Naive thymus-derived CD4-positive, alpha-beta T cell (primary cell): ENCODE measurements at places on chromosomes 11 and 22. TPM values are rescaled to one million over a fixed set of nuclear protein-coding genes. Genes with fewer than 3 reads are reported as not detected.

- no peak for DNase-seq
These were observed 45.6 kb downstream of the SMCO4 start for GRCh38 chr11:93497596-93497995.

GRCh38 chr11:62546244-62546928 lies at the start of gene AHNAK:
Gene AHNAK (minus strand): TSS chr11:62546806. CDS start chr11:62536098, 10,708 bp downstream.
- DNase-seq = peak; percentile 74

DNA sequence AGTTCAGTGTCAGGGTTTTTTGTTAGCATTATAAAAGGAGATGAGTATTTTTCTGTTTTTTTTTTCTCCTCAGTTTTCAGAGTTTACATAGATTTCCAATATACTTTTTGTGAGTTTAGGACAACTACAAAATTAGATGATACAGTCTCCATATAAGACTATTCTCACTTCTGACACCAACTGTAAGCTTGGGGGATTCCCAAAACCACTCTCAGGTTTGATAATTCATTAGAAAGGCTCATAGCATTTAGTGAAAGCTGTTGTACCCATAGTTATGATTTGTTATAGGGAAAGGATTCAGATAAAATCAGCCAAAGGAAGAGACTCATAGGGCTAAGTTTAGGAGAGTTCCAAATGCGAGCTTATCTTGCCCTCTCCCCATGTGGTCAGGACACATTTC lies 24.1 kb downstream of the CUL5 start:
- no peak for DNase-seq

DNA sequence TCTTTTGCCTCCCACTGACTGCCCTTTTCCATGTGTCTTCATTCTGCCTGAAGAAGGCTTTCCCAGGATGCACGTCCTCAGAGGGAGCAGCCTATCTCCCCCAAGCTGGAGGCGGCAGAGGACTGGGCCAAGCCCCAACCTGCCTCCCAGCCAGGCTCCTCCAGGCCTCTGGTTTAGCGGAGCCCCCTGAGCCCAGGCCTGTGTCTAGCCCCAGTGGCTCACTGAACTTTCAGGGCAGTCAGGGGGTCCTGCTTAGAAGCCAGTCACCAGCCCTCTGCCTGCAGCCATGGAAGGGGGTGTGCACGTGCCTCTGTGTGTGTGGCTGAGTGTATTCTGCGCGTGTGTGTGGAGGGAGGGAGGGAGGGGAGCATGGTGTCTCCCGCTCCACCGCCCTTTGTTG lies 10.4 kb upstream of the GRK2 start:
- no peak for DNase-seq

The TNNT3 gene
- total RNA-seq = 19.7 TPM
